ENCODE measurements at places on chromosomes 11 and 22. TPM values are rescaled to one million over a fixed set of nuclear protein-coding genes. Genes with fewer than 3 reads are reported as not detected.

Gene MPPED2
- 63.9 TPM for total RNA-seq

GRCh38 chr11:79043726-79044125 is 397.1 kb downstream of the TENM4 start:
- no peak for DNase-seq
- peaks cover 38% of the 10 kb centered on the region for H3K4me1 ChIP-seq
- no peaks in the 10 kb centered on the region for H3K27me3 ChIP-seq
- H3K36me3 ChIP-seq: no peaks in the 10 kb centered on the region

GRCh38 chr11:123183391-123184099 is 11.5 kb downstream of the CLMP start:
- no peak for DNase-seq
- no peak overlapping the region for H3K27ac ChIP-seq
- no peak overlapping the region for H3K4me3 ChIP-seq
- peaks cover 27% of the 10 kb centered on the region for H3K36me3 ChIP-seq

DNA sequence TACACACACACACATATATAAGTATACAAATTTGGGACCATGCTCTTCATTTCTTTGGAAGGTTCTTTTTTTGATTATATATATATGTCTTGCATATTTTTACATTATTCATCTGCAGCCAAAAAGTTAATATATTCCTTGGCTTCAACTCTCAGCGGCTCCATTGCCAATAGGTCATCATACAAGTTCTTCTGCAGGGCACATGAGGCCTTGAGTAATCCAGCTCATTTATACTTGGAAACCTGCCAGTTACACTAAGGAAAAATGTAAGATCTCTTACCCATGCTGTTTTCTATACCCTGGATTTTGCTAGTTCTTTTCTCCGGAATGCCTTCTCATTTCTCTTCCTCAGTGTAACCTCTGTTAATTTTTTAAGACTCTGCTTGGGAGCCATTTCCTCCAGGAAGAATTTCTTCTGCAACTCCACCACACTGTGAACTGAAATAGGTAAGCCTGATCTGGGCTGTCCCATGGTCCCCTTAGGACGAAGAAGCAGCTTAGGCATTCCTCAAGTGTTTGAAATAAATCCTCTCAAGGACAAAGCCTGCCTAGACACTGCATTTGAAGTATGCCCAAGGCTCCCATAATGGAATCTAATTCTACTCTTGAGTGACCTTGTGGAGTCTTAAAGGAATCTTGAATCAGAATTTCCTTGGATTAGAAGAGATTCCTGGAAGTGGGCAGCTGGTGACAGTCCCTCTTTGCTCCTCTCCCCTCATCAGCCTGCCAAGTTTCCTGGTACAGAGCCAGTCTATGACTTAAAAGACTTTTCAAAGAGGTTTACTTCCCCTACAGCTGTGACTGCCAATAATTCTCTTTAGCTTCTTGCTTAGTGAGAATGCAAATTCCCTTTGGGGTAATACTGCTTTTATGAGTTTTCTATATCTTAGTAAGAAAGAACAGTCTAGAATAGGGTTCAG is 182.8 kb downstream of the C11orf87 start:
- H3K4me3 ChIP-seq: no peak overlapping the region
- H3K4me1 ChIP-seq: no peaks in the 10 kb centered on the region
- H3K36me3 ChIP-seq: no peaks in the 10 kb centered on the region
- no peak overlapping the region for H3K27ac ChIP-seq
- peaks cover 4% of the 10 kb centered on the region for H3K27me3 ChIP-seq

- no peaks in the 10 kb centered on the region for H3K27me3 ChIP-seq
- peaks cover 20% of the 10 kb centered on the region for H3K4me1 ChIP-seq
- no peaks in the 10 kb centered on the region for H3K36me3 ChIP-seq
- DNase-seq: no peak
- H3K27ac ChIP-seq: peak overlapping the region; percentile 3
Observed at GRCh38 chr22:41480397-41480735, 11.4 kb downstream of the ACO2 start.

- no peak overlapping the region for H3K4me3 ChIP-seq
- peaks cover 20% of the 10 kb centered on the region for H3K36me3 ChIP-seq
- no peaks in the 10 kb centered on the region for H3K4me1 ChIP-seq
- DNase-seq: no peak
Observed at GRCh38 chr11:128985880-128986279, 43.2 kb upstream of the TP53AIP1 start.

Gene UBQLN3
- total RNA-seq: not detected

DNA sequence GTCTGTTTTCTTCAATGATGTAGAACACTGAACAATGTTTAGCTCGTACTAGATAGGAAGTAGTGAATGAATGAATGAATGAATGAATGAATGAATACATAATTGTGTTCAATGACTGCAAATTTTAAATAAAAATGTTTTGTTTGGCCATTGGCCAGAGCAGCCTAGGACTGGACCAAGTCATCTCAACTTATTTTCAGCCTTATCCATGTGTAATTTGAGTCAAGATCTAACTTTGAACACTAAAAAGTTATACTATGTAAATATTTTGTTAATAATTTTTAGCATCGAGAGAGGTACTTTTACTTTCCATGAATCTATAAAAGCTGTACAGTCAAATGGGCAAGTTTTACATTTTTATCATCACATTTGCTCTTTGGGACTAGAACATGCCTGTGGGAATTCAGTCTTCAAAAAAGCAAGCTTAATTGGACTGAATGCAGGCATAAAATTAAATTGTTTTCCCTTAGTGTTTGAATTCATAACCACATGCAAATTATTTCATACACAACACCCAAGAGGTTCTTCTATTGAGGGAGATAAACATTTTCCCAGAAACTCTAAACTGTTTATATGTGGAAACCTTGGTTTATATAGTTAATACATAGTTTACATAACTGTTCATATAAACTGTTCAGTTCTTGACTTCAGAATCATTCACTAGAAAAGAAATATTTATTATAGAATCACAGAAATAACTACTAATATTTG is 222.1 kb upstream of the ANO3 start:
- DNase-seq: no peak
- H3K36me3 ChIP-seq: no peaks in the 10 kb centered on the region
- H3K27ac ChIP-seq: no peak overlapping the region
- H3K27me3 ChIP-seq: no peaks in the 10 kb centered on the region
- H3K4me3 ChIP-seq: no peak overlapping the region

- no peak for DNase-seq
- no peaks in the 10 kb centered on the region for H3K27me3 ChIP-seq
- H3K27ac ChIP-seq: no peak overlapping the region
- peaks cover 25% of the 10 kb centered on the region for H3K4me1 ChIP-seq
- no peak overlapping the region for H3K4me3 ChIP-seq
- H3K36me3 ChIP-seq: peaks cover 21% of the 10 kb centered on the region
Observed at GRCh38 chr11:108733479-108734116, 68.7 kb downstream of the DDX10 start.

Gene SDHAF2
- 49.8 TPM for total RNA-seq

GRCh38 chr11:95100856-95101507 is 11.3 kb downstream of the ENDOD1 start:
- H3K4me1 ChIP-seq: peaks cover 2% of the 10 kb centered on the region
- no peak for DNase-seq
- no peaks in the 10 kb centered on the region for H3K27me3 ChIP-seq
- H3K27ac ChIP-seq: no peak overlapping the region
- no peaks in the 10 kb centered on the region for H3K36me3 ChIP-seq

GRCh38 chr11:45904309-45904915 is 2.7 kb downstream of the FREY1 start:
- no peaks in the 10 kb centered on the region for H3K36me3 ChIP-seq
- no peaks in the 10 kb centered on the region for H3K27me3 ChIP-seq
- H3K4me3 ChIP-seq: no peak overlapping the region
- peaks cover 7% of the 10 kb centered on the region for H3K4me1 ChIP-seq
- DNase-seq: no peak
- no peak overlapping the region for H3K27ac ChIP-seq

GRCh38 chr11:74025467-74026166 is 16.7 kb upstream of the UCP3 start:
- no peaks in the 10 kb centered on the region for H3K4me1 ChIP-seq
- no peak overlapping the region for H3K4me3 ChIP-seq

GRCh38 chr11:76771446-76772099 is 11.6 kb upstream of the TSKU start:
- no peaks in the 10 kb centered on the region for H3K27me3 ChIP-seq
- H3K4me3 ChIP-seq: no peak overlapping the region

Gene GPR152
- not detected for total RNA-seq
